ENCODE measurements at places on chromosomes 13 and 19. TPM values are rescaled to one million over a fixed set of nuclear protein-coding genes. Genes with fewer than 3 reads are reported as not detected.

DNA sequence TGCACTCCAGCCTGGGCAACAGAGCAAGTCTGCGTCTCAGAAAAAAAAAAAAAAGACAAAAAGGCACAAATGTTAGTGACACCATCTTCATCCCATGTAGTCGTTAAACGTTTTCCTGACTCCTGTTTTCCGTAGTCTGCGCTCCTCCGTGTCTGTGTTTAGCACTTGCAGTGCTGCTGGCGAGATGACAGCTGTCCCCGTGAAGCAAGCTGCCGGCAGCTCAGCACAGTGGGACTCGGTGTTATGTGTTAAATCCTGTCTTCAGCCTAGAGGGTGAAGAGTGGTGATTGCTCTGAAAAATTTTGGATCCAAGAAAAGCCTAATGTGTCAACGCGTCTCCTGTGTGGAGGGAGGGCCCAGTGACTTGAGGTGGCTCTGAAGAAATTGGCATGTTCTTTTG lies 18.4 kb downstream of the UBXN6 start:
- H3K4me3 ChIP-seq: no peak overlapping the region
- H3K4me1 ChIP-seq: no peaks in the 10 kb centered on the region
- H3K27ac ChIP-seq: no peak overlapping the region
- no peak for DNase-seq

DNA sequence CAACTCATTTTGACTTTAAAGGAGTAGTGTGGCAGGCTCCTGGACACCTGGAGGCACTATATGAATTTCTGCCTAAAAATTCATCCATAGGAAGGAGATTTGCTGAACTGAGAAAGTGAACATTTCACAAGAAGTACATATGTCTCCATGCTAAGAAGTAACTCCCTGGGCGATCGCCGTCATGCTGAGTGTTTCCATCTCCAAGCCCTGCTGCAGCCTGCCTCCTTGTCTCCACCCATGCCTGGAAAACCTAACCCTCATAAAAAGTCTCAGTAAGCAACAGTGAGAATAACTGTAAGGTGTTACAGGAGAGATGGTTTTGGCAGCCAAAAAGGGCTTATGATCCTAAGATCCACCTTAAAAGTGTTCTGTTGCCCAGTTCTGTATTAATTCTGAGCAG lies 251.3 kb downstream of the SHISA2 start:
- no peak for DNase-seq
- H3K4me1 ChIP-seq: no peaks in the 10 kb centered on the region
- H3K4me3 ChIP-seq: no peak overlapping the region
- H3K36me3 ChIP-seq: no peaks in the 10 kb centered on the region
- H3K27ac ChIP-seq: no peak overlapping the region

DNA sequence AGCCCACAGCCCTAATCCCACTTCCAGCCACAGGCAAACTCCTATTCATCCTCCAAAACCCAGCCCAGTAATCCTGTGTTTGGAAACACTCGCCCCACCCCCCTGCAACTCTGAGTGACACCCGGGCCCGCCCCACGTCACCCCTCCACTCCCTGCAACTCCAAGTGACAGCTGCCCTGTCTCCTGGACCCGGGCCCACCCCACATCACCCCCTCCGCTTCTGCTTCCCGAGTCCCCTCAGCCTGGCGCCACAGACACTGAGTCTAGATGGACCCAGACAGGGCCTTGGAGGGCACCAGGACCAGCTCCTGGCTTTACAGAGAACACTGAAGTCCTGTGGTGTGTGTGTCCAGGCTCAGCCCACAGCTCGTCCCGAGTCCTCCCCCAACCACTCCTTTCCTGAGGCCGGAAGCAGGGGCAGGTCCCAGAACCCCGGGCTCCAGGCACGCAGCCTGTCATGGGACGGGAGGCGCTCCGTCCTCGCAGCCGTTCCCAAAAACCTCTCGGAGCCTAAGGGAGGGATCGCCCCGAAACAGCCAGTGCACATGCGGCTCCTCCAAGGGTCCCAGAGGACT lies 7.7 kb downstream of the REXO1 start:
- H3K27ac ChIP-seq: no peak overlapping the region
- peaks cover 2% of the 10 kb centered on the region for H3K36me3 ChIP-seq
- H3K4me1 ChIP-seq: peaks cover 24% of the 10 kb centered on the region
- H3K4me3 ChIP-seq: no peak overlapping the region

TMEM150B gene
- 0.79 TPM for total RNA-seq

METTL21C gene
- total RNA-seq: not detected

COX6B2 gene
- total RNA-seq: not detected

ICAM5 gene
- 0.12 TPM for total RNA-seq

DNA sequence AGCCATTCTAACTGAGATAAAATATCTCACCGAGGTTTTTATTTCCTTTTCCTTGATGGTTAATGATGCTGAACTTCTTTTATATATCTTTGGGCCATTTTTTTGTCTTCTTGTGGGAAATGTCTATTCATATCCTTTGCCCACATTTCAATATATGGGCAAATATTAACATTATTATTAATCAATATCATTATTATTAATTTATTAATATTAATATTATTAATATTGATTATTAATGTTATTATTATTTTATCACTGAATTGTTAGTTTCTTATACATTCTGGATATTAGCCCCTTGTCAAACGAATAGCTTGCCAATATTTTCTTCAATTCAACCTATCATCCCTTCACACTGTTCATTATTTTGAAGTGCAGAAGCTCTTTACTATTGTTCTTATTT lies 2203.6 kb downstream of the PCDH9 start:
- no peaks in the 10 kb centered on the region for H3K4me1 ChIP-seq
- no peak overlapping the region for H3K27ac ChIP-seq
- H3K27me3 ChIP-seq: no peaks in the 10 kb centered on the region

GRCh38 chr19:18848878-18849661 lies 17.3 kb downstream of the UPF1 start:
- peaks cover 44% of the 10 kb centered on the region for H3K36me3 ChIP-seq
- no peak overlapping the region for H3K4me3 ChIP-seq
- DNase-seq: no peak
- peak overlapping the region; percentile 46 for H3K27ac ChIP-seq
- peaks cover 52% of the 10 kb centered on the region for H3K4me1 ChIP-seq

IZUMO4 gene
- 9.9 TPM for total RNA-seq

ZSWIM4 gene
- 6.0 TPM for total RNA-seq

GRCh38 chr13:103898481-103898880 lies 832.3 kb upstream of the SLC10A2 start:
- H3K27ac ChIP-seq: no peak overlapping the region
- DNase-seq: no peak
- H3K4me3 ChIP-seq: no peak overlapping the region
- no peaks in the 10 kb centered on the region for H3K4me1 ChIP-seq
- no peaks in the 10 kb centered on the region for H3K27me3 ChIP-seq

DNA sequence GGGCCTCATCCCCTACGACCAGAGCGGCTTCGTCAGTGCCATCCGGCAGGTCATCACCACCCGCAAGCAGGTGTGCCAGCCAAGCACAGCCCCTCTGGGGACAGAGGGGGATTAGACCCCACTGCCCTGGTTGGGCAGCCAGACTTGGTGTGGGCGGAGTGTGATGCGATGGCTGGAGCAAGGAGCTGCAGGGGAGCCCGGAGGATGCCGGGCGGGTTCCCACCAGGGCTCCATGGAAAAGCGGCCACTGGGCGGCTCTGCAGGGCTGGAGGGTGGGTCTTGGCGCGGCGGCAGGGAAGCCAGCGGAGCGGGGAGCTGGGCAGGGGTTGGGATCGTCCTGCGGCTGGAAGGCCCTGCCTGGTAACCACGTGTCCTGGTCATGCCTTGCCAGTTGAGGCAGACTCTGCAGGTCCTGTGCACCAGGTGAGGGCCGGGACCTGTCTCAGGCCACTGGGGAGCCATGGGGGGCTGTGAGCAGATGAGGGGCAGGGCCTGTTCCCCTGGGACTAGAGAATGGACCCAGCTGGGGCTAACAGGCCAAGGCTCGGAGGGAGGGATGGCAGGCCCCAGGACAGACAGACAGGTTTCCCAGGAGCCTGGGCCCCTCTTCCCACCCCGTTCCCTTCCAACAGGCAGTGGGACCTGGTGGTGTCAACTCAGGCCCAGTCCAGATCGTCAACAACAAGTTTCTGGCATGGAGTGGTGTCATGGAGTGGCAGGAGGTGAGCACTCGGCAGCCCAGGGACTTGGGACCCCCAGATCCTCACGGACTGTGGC lies 6.3 kb downstream of the PTOV1 start:
- peaks cover 12% of the 10 kb centered on the region for H3K4me1 ChIP-seq
- H3K4me3 ChIP-seq: no peak overlapping the region
- peaks cover 12% of the 10 kb centered on the region for H3K36me3 ChIP-seq
- peak overlapping the region; percentile 13 for H3K27ac ChIP-seq

LILRB3 gene
- total RNA-seq: 0.62 TPM

DNA sequence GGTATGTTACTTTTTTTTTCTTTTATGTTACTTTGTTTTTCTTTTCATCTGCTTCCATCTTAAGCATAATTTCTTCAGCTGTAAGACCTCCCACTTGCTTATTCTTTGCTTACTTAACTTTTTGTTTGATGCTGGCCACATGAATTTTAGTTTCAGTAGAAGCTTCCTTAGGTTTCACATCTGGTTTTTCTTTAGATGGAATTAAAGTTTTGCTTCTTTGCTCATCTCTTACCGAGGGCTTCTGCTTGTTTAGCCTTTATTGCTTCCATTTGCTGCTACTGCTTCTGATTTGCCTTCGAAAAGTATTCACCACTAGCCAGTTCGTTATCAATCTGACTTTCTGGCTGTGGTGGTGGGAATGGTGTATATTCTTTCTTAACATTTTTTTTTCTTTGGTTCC lies 90.9 kb downstream of the GJA3 start:
- no peak for DNase-seq
- H3K27ac ChIP-seq: no peak overlapping the region
- peaks cover 14% of the 10 kb centered on the region for H3K4me1 ChIP-seq
- H3K27me3 ChIP-seq: no peaks in the 10 kb centered on the region

All from activated CD4-positive, alpha-beta T cell treated with anti-CD3 and anti-CD28 coated beads, Interleukin-2, amount 10 ng/mL, durations not matched to agents 7 days and 5 days (primary cell).